ENCODE measurements at places on chromosomes 12 and 14.
A peak's percentile ranks its signal among the peaks of the same experiment; 100 is the strongest.

DNA sequence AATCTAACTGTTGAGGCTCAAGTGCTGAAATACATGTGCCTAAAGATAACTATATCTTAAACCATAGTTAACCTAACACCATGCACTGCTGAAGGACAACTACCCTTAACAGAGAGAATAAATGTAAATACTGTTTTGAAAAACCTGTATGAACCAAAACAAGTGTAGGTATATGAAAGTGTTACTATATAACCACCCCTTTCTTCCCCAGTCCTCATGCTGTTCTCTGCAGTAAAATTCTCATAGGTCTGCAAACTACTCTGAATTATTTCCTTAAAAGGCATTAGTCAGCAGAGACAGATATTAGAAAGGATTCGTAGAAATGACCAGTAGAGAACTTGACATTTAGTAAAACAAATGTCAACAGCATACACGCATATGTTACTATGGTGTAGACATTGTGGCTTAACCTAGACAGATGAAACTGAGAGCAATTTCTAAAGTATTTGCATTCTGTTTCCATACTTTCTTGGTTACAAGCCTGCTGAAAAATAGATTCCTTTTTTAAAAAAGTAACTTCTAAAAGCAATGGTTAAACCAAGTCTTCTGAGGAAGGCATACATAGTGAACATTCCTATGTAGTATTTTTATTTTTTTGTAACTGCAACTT lies 13.9 kb downstream of the CSRP2 start:
- DNase-seq = no peak

DNA sequence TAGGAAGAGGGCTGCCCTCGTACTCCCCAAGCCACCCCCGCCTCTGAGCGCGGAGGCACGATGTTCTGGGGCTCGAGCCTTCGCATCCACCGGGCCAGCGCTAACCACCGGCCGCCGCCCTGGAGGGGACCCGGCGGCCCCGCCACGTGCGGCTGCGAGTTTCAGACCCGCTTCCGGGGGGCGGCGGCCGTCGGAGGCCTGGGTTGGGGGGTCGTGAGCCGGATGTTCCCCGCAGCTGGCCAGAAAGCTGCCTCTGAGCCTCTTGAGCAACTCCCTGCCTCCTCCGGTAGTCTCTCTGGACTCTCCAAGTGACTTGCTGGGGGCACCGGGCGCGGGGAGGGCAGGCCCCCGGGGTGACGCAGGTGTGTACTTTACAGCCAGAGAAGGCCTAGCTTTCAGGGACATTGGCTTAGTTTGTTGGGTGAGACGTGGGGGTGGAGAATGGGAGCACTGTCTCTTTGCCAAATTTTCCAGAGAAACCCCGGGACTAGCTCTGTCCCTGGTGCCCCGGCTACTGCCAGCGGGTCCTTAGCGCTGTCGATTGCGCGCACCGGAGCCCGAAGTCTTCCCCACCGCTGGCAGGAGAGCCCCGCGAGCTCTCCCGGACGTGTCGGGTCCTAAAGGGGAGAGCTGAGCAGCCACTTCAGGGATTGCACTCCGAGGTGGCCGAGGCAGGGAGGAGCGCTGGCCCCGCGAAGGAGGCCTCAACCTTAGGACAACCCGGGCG lies 15.6 kb downstream of the OTX2 start:
- DNase-seq = peak; percentile 56

GRCh38 chr14:90193925-90194324 lies 62.4 kb upstream of the PSMC1 start:
- DNase-seq = no peak

GRCh38 chr14:101313268-101313667 lies 248.0 kb upstream of the DIO3 start:
- DNase-seq = no peak

- DNase-seq = peak; percentile 50
Observed at GRCh38 chr14:70642303-70643235, 853 bp downstream of the TTC9 start.

DNA sequence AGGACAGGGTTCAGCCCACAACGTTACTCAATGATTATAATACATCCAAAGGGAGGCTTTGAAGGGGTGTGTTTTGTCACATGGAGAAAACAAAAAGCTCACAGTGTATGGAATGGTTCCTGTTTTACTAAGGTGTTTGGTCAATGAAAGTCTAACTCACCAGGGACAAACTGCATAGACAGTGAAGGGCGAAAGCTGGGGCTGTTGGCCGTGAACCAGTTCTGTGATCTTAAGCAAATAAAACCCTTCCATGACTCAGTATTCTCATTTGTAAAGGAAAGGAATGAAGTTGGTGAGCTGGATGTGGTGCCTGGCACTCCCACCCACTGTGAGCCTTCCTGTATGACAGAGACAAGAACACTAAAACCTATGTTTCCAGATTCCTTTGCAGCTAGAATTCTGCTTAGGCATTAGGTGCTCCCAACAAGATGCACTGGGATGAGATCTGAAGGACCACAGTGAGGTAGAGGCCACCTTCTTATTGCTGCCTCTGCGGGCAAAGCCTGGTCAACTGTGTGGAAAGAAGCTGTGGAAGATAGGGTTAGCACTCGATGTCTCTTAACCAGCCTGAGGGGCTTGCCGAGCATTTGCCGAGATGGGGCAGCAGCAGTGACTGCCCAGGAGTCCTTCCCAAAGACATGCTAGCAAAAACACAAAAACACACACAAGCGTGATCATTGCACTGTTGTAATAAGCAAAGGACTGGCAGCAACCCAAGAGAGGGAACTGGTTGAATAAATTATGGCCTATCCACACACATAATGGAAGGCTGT lies 48.5 kb downstream of the VCPKMT start:
- no peak for DNase-seq

GRCh38 chr12:95633049-95633731 lies 81.9 kb upstream of the USP44 start:
- DNase-seq = no peak

GRCh38 chr12:130764073-130764472 lies 48.0 kb upstream of the RIMBP2 start:
- DNase-seq = no peak

- DNase-seq = no peak
Observed at GRCh38 chr12:25886396-25886795, 72.1 kb upstream of the RASSF8 start.

DNA sequence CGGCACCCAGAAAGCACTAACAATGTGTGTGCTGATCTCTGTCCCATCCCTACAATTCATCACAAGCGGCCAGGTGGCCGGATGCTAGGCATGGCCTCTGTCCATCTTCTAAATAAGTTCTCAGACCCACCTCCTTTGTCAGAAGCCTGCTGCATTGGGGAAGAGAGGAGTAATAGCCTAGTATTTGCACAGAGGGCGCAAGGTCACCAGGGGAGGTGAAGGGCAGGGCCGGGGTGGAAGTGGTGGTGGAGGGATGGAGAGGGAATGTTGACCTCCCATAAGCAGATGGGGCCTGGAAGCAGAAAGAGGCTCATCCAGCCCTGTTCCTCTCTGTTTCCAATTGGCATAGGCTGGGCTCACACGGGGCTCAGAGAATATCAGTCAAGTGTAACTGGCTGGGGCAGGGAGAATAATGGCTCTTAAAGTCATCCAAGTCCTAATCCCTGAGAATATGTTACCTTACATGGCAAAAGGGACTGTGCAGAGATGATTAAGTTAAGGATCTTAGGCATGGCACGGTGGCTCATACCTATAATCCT lies 6.9 kb downstream of the RILPL1 start:
- DNase-seq = no peak

DNA sequence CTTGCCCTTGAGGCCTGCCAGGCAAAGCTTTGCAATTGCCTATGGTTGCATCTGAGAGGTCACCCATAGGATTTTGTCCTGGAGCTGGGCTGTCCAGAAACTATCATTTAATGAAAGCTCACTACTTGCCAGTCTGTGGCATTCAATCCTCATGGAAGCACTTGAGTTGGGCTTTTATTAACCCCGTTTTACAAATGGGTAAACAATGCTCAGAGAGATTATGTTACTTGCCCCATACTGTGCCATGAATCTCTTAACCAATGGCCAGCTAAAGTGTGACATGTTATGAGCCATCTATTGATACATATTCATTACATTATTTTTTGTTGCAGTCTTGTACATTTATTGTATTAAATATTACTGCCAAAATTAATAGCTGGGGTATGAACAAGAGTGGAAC lies 35.9 kb downstream of the PDZRN4 start:
- DNase-seq = no peak

DNA sequence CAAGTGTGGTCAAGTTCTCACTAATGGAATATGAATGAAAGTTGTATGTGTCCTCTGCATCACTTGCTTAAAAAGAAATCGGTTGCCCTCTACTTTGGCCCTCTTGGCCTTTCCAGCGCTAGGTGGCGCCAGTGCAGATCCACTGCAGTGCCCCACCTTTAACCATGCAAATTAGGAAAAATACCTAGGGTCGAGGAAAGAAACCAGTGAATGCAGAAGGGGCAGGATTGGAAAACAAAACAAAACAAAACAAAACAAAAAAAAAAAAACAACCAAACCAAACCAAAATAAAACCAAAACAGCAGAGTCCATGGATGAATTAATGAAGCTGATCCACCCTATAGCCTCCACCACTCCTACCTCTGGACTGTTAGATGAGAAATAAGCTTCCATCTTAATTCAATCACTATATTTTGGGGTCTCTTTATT lies 12.9 kb upstream of the NEMF start:
- peak; percentile 33 for DNase-seq

DNA sequence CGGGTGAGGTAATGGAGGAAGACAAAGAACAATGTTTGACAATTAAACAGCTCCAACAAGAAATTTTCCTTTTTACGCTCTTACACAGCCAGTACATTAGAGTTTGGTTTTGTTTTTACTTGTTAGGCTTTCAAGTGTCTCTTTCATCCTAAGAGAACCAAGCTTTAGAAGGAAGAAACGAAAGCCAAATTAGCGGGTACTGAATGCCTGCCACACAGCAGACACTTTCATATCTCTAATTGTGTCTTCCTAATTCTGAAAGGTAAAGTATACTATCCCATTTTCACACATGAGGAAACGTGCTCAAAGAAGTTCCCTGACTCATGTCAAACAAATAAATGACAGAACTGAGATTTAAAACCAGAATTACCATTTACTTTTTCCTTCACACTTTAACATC lies 65.0 kb downstream of the CDK17 start:
- DNase-seq = no peak

GRCh38 chr12:38662829-38663228 lies 242.6 kb downstream of the CPNE8 start:
- DNase-seq = no peak

GRCh38 chr12:66152732-66153131 lies 17.1 kb downstream of the TMBIM4 start:
- no peak for DNase-seq

DNA sequence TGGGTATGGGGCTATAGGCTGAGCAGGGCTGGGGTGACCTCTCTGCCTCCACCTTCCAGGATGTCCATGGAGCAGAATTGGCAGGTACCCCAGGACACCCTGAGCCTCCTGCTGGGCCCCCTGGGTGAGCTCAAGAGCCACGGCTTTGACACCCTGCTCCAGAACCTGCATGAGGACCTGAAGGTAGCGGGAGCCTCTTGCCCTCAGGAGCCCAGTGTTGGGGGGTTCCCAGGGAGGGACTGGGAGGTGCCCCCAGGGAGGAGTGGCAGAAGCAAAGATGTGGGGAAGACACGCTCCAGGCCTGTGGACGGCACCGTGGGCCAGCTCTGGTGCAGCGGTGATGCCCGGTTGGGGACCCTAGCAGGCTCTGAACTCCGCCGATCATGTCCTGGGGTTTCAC lies 8.3 kb downstream of the TNFAIP2 start:
- DNase-seq = no peak

DNA sequence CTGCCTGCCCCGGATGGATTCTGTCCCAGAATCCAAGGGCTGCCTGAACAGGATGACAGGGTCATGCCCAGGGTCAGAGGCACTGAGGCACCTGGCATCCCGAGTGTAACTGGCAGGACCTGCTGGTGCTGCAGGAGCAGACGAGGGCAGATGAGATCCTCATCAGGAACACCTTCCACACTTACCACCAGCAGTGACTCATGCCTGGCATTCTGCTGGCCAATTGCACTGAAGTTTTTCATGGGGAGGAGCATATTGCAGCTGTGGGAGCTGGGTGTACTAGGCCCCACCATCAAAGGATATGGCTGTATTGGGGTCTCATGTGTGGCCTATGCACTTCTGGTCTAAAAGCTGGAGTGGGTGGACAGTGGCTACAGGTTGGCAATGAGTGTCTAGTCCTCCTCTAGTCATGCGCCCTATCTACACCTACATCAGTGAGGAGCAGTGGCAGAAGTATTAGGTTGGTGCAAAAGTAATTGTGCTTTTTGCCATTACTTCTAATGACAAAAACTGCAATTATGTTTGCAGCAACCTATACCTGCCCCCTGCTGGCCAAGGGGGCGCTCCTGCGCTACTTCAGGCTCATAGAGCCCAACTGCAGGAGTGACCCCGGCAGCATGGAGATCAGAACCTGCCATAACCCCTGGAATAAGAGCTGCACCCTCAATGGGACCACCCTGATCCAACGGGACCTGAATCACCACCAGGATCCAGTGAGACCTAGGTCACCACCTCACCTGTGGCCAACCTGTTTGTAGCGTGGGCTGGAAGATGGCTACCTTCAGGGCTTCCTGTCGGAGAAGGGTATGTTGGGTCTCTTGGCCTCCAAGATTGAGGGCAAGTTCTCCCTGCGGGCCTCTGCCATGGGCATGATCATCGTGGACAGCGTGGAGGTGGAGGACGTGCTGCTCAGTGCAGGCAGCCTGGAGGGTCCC lies 8.0 kb upstream of the C12orf42 start:
- no peak for DNase-seq
